ENCODE measurements at places on chromosomes 6 and 20. TPM values are rescaled to one million over a fixed set of nuclear protein-coding genes. Genes with fewer than 3 reads are reported as not detected.
A peak's percentile ranks its signal among the peaks of the same experiment; 100 is the strongest.

GRCh38 chr6:148697895-148698440 is 48.9 kb upstream of the UST start:
- no peak overlapping the region for H3K4me3 ChIP-seq
- no peaks in the 10 kb centered on the region for H3K27me3 ChIP-seq
- no peak for DNase-seq
- no peaks in the 10 kb centered on the region for H3K4me1 ChIP-seq

RAB44 gene
- total RNA-seq = 0.11 TPM

- no peak overlapping the region for H3K4me3 ChIP-seq
- peak overlapping the region; percentile 72 for H3K27ac ChIP-seq
- H3K36me3 ChIP-seq = peaks cover 13% of the 10 kb centered on the region
- H3K27me3 ChIP-seq = no peaks in the 10 kb centered on the region
- peaks cover 46% of the 10 kb centered on the region for H3K4me1 ChIP-seq
- DNase-seq = peak; percentile 85
Measured at GRCh38 chr20:19974630-19975435, 42.3 kb upstream of the NAA20 start.

CDC25B gene
- 76.5 TPM for total RNA-seq

DNA sequence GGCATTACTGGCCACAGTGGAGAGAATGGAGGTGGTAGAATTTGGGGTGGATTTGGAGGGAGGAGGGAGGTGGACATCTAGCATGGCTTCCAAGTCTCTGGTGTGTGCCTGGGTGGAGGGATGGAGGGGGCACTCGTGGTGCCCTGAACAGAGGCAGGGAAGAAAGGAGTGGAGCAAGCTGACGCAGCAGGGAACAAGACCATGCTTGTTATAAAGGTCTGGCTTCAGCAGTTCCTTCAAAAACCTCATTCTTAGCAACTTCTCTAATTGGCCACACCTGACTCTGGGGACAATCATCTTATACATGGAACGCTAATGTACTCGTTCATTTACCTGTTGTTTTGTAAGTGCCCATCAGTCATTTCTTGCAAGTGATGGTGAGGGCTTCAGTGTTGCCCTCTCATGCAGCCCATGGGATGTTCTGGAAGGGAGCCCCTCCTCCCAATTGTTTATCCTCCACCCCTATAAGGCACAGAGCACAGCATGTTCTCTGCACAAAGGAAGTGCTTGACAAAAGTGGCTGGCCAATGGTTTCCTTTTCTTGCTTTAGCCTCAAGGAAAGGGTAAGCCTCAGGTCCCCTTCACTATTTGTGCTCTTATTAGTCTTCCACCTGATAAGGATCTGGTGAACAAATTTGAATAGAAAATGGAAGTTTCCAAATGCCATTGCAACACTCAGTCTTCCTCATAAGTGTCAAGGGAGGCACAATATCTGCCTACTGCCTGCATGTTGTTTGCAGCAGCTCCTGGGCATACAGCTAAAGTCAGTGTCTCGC is 39.3 kb downstream of the GFOD1 start:
- no peak overlapping the region for H3K4me3 ChIP-seq
- H3K4me1 ChIP-seq = peaks cover 24% of the 10 kb centered on the region
- H3K27me3 ChIP-seq = no peaks in the 10 kb centered on the region
- H3K27ac ChIP-seq = no peak overlapping the region
- peaks cover 7% of the 10 kb centered on the region for H3K36me3 ChIP-seq

DNA sequence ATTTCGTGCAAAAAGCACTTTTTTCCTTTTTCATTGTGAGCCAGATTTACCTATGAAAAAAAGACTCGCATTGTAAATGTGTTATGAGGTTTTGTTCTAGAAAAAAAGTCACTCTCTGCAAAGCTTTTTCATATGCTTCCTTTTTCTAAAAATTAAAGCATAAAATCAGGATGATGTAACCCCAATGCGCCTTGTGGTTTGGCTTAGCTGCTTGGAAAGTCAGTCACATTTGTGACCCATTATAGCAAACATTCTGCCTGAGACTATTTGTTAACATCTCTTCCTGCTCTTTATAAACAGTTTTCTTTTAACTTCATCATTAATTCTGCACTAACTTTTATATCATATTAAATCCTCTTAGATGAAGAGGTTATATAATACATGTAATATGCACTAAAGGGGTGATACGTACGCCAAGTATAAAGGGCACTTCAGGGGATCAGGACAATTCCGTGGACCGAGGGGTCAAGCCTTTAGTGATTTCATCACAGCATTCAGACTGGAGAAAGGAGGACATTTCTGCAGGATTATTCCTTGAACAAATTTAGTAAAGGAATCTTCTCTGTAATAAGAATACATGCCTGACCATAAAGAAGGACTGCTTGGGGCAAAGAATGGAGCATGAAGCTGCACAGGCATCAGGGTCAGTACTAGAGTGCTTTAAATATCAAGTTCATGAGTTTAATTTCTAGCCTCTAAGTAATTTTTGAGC is 48.1 kb upstream of the SMLR1 start:
- no peaks in the 10 kb centered on the region for H3K4me1 ChIP-seq
- no peak overlapping the region for H3K4me3 ChIP-seq
- H3K27ac ChIP-seq = no peak overlapping the region
- no peak for DNase-seq
- no peaks in the 10 kb centered on the region for H3K36me3 ChIP-seq

WFDC12 gene
- total RNA-seq = not detected

GRCh38 chr6:167130008-167130677 is 7.2 kb downstream of the CCR6 start:
- no peak overlapping the region for H3K4me3 ChIP-seq
- H3K27me3 ChIP-seq = no peaks in the 10 kb centered on the region
- DNase-seq = no peak
- no peaks in the 10 kb centered on the region for H3K36me3 ChIP-seq
- H3K4me1 ChIP-seq = no peaks in the 10 kb centered on the region
- no peak overlapping the region for H3K27ac ChIP-seq

GRCh38 chr20:53578492-53579222 is 15.0 kb downstream of the ZNF217 start:
- peak overlapping the region; percentile 43 for H3K27ac ChIP-seq
- H3K4me1 ChIP-seq = peaks cover 20% of the 10 kb centered on the region
- H3K27me3 ChIP-seq = no peaks in the 10 kb centered on the region
- DNase-seq = peak; percentile 90
- H3K36me3 ChIP-seq = peaks cover 34% of the 10 kb centered on the region
- H3K4me3 ChIP-seq = peak overlapping the region; percentile 23

DNA sequence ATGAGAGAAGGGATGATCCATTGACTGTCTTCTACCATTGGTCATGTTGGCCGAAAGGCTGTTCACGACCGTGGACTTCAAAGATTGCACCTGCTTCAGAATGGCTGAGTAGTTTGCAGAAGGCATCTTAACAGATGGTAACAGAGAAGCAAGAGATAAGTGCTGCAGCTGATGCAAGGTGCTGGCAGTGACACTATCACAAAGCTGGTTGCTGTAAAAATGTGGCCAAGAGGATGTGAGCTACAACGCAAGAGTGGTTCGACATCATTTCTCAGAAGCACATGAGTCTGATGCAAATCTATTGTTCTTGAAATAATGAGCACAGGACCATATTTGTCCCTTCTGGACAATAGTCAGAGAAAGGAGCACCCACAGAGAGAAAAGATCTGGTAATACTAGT is 27.0 kb upstream of the ANKEF1 start:
- H3K36me3 ChIP-seq = no peaks in the 10 kb centered on the region
- H3K27me3 ChIP-seq = no peaks in the 10 kb centered on the region
- no peak for DNase-seq
- H3K4me3 ChIP-seq = no peak overlapping the region
- H3K27ac ChIP-seq = no peak overlapping the region

DNA sequence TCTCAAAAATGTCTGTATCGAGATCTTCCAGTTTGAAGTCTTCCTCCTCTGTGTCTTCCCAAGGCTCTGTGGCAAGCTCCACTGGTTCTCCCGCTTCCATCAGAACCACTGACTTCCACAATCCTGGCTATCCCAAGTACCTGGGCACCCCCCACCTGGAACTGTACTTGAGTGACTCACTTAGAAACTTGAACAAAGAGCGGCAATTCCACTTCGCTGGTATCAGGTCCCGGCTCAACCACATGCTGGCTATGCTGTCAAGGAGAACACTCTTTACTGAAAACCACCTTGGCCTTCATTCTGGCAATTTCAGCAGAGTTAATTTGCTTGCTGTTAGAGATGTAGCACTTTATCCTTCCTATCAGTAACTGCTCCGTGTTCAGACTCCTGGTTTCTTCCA is 10.0 kb upstream of the DHX35 start:
- DNase-seq = no peak
- no peaks in the 10 kb centered on the region for H3K4me1 ChIP-seq
- H3K36me3 ChIP-seq = peaks cover 28% of the 10 kb centered on the region

DNA sequence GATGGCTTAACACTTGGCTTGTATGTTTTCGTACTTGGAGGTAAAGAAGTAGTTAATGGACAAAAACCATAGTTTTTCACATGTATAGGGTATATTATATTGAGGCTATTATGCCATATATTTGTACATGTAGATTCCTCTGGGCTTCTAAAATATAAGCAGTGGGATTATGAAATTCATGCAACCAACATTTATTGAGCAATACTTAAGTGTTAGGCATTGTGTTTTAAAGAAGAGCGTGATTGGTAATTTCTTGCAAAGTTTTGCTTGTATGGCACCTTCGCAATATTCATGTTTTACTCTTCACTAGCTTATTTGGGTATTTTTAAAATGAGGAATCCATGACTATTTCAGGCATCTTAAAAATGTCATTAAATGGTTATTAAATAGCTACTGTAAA is 2.5 kb downstream of the TULP4 start:
- H3K27me3 ChIP-seq = no peaks in the 10 kb centered on the region
- H3K4me1 ChIP-seq = no peaks in the 10 kb centered on the region
- DNase-seq = no peak
- no peak overlapping the region for H3K27ac ChIP-seq
- no peak overlapping the region for H3K4me3 ChIP-seq

DNA sequence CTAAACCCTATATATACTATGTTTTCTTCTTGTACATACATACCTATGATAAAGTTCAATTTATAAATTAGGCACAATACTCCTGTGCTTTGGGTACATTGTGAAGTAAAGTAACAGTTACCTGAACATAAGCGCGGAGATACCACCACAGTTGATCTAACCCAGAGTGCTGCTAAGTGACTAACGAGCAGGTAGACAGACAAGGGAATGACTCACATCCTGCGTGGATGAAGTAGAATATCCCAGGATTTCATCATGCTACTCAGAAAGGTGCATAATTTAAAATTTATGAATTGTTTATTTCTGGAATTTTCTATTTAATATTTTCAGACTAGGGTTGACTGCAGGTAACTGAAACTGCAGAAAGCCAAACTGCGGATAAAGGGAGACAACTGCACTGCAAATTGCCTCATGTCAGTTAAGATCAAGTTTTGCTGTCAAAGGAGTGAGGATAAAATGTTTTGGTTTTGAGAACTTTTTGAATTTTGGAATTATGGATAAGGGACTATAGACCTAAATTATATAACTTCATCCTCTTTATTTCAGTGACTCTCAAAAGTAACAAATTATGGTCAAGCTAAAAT is 14.4 kb downstream of the MKKS start:
- peaks cover 5% of the 10 kb centered on the region for H3K36me3 ChIP-seq
- no peak overlapping the region for H3K4me3 ChIP-seq
- no peaks in the 10 kb centered on the region for H3K27me3 ChIP-seq
- no peak overlapping the region for H3K27ac ChIP-seq

- no peaks in the 10 kb centered on the region for H3K36me3 ChIP-seq
- DNase-seq = no peak
Measured at GRCh38 chr6:83741089-83741488, 32.2 kb upstream of the SNAP91 start.

DNA sequence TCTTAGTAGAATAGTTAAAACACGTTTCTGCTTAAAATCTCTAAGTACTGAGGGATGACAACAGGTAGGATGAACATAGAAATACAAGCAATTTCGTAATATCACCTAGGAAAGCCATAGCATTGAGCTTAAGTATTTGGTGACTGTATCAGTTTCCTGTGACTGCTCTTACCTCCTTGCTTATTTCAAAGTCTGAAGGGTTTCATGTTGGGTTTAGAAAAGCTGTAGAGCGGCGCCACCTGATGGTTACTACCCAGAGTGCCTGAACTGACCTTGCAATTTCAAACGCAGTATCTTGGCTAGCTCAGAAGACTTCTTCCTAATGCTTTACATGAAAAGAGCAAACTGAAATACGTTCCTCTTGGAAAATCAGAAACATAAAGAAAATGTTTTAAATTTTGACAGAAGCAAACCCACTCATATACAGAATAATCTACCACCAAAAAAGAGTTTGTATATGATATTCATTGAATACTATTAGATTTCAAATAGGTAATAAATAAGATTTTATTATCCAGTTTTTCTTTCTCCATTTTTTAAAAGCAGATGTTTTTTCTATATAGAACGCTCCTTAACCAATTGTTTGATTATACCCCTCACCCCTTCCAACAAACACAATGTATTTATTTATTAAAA is 82.3 kb upstream of the RIPOR2 start:
- H3K36me3 ChIP-seq = no peaks in the 10 kb centered on the region
- DNase-seq = peak; percentile 66
- H3K4me3 ChIP-seq = no peak overlapping the region
- H3K4me1 ChIP-seq = no peaks in the 10 kb centered on the region
- no peaks in the 10 kb centered on the region for H3K27me3 ChIP-seq
- H3K27ac ChIP-seq = no peak overlapping the region

DNA sequence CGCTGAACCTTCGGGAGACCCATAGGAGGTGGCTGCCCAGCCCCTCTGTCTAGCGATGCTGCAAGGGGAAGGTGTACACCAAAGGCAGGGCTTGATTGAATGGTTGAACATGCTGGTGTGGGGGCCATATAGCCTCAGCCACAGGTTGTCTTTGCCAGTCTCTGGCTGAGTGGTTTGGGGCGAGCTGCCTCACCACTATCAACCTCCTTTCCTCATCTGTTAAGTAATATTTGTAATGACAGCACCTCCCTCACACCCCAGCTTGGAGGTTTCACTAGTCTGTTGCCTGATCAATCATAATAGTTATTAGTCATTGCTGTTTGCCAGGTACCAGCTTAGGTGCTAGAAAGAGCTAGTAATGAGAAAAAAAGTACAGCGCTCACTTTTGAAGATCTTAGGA is 11.8 kb upstream of the ZNF831 start:
- no peaks in the 10 kb centered on the region for H3K36me3 ChIP-seq
- DNase-seq = no peak
- no peaks in the 10 kb centered on the region for H3K27me3 ChIP-seq
- H3K4me3 ChIP-seq = no peak overlapping the region

DNA sequence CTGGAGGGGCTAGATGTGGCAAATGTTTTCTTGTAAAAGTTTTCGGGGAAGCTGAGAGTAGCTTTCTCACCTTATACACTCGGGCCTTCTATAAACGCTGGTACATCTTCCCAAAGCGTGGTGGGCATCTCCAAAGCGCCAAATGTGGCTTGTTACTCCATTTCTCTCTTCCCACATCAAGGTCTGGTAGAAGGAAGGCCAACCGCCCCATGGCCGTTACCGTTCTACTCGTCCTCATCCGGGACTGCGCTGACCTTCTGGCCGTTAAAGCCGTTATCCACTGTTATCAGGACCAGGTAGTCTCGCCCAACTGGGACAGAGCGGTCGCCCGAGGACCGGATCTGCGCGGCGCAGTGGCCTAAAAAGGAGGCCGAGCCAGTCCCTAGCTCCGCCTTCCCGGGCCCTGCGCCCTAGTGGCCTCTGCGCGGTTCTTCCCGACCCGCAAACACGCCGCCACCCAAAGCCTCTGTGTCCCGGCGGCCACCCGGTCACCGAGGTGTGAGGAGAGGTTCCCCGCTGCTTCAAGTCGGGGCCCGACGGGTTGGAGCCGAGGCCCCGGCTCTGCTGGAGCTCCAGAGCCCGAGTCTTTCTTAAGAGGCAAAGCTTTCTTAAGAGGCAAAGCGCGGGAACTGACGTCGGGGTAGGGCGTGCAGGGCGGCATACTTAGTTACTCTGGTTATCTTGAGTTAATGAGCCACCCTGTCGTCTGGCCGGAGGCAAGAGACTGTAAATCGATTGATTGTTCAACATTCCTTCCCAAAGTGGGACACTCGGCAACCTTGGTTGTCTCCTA is 90.5 kb downstream of the GPX5 start:
- no peaks in the 10 kb centered on the region for H3K36me3 ChIP-seq
- no peak for DNase-seq
- H3K4me3 ChIP-seq = no peak overlapping the region
- peaks cover 10% of the 10 kb centered on the region for H3K27me3 ChIP-seq
- no peak overlapping the region for H3K27ac ChIP-seq
